ENCODE measurements at places on chromosomes 6 and 20.
A peak's percentile ranks its signal among the peaks of the same experiment; 100 is the strongest.

GRCh38 chr6:104421650-104422049, 438.1 kb downstream of the HACE1 start:
- DNase-seq: no peak

GRCh38 chr6:7042654-7043545, 64.9 kb upstream of the RREB1 start:
- no peak for DNase-seq

GRCh38 chr6:20154753-20155152, 57.5 kb downstream of the MBOAT1 start:
- no peak for DNase-seq

DNA sequence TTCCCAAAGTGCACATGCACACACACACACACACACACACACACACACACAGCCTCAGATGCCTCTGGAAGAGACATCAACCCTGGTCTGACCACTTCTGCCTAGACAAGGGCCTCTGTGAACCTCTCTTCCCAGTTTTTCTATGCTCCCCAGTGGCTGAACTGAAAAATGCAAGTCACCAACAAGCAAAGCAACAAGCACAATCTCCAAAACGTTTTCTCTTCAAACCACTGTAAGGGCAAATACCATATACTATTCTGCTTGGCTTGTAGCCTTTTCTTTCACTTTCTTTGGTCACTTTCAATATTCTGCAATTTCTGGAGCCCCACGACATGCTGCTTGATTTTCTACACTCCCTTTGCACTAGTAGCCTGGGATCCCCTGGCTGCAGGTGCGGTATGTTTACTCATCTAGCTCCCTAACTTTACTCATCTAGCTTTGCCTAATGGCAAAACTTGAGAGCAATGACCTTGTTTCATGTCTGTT, 121.4 kb upstream of the DST start:
- DNase-seq: no peak

GRCh38 chr6:38157905-38158304, 338.4 kb downstream of the ZFAND3 start:
- DNase-seq: no peak

DNA sequence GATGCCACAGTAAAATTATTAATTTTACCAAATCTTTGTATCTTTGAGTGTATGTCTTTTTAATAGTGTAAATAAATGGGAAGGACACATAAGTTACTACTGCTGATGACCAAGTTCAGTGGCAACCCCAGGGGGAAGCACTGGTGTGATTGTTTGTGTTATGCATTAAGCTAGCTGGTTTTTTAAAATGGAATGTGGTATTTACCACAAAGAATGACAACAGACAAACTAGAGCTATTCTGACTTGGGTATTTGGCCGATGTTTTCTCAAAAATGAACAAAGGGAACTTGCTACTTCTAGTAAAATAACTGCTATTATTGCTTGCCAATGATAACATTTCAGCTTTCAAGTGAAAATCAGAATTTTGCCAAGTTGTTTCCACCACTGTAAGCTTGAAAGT, 2.9 kb downstream of the FNDC1 start:
- no peak for DNase-seq

- no peak for DNase-seq
These were observed 2.9 kb upstream of the HIVEP1 start for GRCh38 chr6:12009180-12009685.

GRCh38 chr6:147879031-147879580, 370.6 kb downstream of the SAMD5 start:
- no peak for DNase-seq

DNA sequence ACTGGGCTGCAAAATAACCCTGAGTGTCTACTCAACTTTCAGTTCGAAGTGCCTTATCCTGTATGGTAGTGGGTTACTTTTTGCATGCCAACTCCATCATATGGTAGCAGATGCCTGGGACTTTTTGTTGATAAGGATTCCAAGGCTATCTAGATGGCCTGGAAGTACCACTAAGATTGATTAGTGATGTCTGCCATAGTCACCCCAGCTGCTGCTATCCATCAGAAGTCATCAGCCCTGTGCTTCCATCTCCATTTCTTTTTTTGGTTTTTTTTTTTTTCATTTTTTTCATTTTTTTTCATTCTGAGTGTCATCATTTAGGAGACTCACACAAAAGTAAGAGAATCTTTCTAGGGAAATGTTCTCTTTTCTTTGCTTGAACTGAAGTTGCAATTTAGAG, 217.4 kb upstream of the PLCB4 start:
- no peak for DNase-seq

DNA sequence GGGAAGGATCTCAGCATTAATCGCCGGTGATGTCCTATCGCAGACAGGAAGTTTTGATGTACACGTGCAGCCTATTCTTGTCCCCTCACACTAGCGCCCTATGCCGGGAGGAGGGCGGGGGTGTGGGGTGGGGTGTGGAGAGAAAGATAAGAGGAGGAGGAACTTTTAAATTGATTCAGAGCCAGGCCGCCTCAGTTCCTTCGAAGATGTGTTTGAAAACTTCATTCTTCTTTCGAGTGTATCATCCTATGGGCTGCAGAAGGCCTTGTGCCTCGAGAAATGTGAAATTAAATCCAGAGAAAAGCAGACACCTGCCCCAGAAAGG, 2.5 kb upstream of the POU3F2 start:
- DNase-seq: no peak

DNA sequence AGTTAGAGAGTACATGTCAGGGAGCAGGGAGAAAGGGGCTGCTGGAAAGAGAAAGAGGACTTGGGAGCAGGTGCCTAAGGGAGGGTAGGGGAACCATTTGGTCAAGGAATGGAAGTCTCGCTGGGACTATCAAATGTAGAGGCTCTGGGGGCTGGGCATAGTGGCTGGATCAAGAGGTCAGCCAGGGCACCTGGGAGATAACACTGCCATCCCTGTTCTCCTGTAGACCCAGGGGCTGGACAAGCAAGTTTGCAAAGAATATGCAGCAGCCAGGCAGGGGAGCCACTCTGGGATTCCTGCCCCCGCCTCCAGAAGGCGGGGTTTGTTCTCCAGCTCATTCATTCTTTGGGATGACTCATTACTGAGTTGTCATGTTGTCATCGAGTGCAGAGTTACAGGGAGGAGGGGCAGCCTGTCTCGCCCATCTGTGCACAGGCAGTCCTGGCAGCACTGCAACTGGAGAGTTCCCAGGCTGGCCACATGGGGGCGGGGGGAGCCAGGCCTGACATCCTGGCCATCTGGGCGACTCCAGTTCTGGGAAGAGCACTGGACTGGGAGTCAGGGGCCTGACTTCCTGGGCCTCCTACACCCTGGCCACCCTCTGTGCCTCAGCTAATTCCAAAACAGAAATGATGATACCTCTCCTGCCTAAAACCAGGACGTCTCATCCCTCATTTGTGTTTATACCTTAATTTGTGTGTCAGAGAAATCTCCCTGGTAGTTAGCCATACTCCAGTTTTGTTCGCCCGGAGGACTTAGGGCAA, 28.2 kb upstream of the ZFAND3 start:
- DNase-seq: peak; percentile 94

DNA sequence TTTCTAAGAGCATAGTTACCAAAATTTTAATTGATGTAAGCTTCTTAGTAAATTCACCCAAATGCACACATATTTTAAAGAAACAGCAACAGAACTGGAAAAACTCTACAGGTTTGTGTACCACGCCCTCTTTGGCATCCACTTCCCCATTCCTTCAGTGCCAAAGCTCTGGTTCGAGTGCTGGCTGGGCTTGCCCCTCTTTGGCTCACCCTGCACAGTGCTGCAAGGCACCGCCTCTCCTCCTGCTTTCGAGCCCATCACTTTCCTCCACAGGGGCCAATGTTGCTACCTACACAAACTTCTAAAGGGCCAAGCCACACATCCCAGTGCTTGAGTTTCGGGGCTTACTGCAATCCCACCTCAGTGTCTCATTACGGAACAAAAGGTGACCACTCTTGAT, 9.6 kb downstream of the LRP11 start:
- no peak for DNase-seq

DNA sequence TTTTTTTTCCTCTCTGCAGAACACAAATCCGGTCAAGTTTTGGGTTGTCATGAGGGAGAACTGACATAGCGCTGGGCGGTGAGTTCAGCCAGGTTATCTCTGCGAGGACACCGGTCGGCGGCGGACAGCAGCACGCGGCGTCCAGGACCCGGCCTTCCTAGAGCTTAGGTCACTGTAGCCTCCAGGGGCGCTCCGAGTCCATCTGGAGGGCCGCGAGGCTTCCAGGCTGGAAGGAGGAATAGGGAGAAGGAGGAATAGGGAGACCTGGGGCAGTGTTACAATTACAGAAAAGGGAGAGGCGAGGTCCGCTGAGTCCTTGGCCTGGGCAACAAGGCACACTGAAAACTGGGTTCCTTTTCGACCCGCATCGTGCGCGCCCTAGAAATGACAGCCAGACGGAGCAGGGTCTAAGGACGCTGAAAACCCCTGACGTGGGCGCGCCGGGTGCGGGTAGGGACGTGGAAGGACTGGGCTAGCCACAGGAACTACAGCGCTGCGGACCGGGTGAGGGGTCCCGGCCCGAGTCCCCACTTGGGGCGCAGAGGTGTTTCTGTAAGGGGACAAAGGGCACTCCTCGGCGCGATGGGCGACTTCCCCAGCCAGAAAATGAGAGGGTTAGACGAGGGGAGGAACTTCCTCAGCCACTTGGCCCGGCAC, 536 bp upstream of the FNDC1 start:
- DNase-seq: peak; percentile 68

- peak; percentile 83 for DNase-seq
These were observed 85.7 kb downstream of the NFATC2 start for GRCh38 chr20:51456511-51457509.

DNA sequence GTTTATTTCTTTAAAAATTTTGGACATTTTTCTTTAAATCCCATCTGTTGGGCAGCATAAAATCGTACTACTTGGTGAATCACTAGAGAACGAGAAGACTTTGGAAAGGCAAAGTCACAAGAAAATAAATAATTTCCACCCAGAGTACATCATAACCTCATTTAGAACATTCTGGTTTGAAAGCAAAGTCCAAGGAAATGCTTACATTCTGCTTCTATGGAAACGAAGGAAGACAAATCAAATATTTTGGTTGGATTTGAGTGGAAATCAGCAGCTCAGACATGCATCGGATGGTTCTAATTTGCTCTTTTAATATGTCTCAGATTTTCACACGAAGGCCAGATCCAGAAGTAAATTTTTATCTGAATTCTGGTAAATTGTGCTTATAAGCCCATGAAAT, 60.7 kb upstream of the LTV1 start:
- DNase-seq: no peak

DNA sequence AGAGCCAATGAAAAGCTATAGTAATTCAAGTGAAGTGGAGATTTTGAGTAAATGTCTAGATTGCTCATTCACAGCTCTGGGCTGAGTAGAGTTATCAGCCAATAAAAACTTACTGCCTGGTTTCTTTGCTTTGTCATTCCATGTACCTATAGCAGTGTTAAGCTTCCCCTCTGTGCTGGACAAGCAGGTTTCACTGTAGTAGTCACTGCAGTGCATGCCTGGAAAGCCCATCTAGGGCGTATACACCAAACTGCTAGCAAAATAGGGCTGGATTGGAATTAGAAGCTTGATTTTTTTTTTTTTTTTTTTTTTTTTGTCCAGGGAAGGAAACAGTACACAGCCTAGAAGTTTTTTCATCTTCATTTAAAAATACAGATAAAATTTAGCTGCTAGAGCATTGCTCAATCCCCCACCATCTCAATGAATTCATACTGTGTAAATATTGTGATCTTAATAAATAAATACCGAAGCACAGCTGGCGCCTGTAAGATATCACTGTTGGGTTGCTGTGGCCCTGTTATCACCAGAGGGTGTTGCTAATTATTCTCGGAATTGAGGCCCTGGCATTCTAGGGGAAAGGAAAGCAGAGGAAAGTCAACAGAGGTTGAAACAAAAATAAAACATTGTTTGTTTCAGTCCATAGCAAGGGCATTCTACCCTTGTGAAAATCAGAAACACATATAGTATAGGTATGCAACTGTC, 968.5 kb upstream of the GJE1 start:
- no peak for DNase-seq

- DNase-seq: no peak
These were observed 37.7 kb upstream of the RNF8 start for GRCh38 chr6:37316071-37316470.

DNA sequence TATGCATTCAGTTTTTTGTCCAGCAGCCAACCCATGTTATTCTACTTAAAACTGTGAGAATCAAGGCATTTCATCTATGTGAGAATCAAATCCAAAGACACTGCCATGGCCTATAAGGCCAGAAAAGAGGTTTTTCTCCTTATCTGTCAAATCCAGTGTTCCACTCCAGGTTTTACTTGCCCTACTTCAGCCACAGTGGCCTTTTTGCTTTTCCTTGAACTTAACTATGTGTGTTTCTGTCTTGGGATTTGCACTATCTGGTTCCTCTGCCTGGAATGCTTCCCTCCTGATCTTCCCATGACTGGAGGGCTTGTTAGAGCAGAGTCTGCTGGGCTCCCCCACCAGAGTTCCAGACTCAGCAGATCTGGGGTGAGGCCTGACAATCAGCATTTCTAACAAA, 113.1 kb upstream of the DOK5 start:
- no peak for DNase-seq

DNA sequence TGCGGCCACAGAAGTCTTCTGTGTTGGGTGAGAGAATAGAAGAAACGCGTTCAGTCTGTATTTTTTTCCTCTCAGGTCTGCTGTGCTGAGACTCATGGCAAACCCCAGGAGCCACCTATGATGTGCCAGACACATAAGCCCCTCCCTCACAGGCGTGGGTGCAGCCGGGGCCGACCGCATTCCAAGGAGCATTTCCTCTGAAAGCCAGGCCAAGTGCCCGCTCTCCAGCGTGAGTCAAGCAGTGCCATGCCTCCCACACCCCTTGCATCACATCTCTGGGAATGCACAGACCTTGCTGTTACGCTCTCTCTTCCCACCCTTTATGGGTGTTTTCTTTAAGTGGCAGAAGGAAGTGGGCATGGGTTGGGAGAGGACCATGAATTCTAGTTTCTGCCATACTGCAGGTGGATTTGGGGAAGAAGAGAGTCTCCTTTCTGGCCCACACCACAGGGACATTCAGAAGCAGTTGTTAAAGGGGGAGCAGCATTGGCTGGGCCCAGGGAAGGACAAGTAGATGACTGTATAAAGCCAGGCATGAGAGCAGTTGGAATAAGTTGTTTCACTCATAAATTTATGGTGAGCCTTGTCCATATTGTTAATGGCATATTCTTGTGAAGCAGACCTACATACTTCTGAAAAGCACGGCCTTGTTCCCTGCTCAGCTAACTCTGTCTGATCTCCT, 37.1 kb upstream of the TFAP2A start:
- peak; percentile 73 for DNase-seq

DNA sequence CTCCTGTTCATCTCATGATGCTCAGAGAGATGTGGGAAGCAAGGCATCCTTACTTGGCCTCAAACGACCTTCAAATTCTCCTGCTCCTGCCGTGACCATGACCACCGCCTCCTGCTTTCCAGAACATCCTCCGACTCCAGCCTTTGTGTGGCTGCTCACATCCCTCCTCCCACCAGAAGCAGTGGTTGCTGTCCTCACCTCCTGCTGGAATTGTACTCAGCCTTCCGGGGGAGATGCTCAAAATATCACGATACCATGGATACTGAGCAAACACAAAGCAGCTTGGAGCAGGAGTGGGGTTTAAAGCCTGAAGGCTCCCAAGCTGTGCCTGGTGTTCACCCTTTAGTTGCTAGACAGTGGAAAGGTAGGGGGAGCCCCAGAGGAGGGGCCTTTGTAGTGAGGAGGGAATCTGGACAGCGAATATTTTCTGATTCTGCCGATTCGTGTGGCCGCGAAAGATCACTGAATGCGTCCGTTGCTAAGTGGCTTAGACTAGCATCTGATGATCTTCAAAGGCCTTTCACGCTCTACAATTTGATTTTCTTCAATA, 9.3 kb upstream of the DUSP22 start:
- DNase-seq: no peak
